ENCODE measurements at places on chromosomes 13 and 19.

DNA sequence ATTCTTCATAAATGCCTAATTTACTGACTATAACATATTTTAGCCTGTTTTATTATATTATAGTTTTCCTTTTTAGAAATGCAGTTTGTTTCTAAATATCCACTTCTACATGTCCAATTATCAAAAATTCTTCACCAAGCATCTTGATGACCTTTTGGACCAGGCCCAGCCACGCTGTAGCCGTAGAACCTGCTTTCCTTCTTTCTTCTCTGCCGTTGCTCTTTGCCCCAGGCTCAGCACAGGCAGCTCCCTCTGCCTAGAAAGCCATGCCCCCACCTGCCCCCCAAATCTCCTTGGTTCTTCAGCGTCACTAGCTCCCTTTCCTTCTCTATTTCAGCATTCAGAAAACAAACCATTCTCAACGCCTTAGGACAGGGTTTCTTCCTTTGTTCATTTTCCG, 65.4 kb downstream of the ESD start:
- no peak for DNase-seq

DNA sequence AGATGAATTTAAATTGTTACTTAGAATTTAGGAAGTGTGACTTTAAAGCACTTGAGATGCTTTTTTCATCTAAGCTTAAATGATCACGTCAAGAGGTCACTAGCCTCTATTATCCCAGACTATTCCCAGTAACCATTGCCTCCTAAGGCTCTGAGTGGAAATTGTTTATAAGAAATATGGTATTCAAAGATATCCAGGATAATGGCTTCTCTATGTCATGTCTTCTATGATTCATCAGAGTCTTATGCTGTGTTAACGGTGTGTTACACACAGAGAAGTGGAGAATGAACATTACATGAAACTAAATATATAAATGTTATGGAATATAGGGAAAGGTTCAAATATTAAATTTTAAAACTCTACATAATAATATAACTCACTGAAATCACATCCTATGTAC, 79.8 kb upstream of the NBEA start:
- DNase-seq = no peak

GRCh38 chr13:110628477-110628793, 13.1 kb downstream of the NAXD start:
- DNase-seq = no peak

DNA sequence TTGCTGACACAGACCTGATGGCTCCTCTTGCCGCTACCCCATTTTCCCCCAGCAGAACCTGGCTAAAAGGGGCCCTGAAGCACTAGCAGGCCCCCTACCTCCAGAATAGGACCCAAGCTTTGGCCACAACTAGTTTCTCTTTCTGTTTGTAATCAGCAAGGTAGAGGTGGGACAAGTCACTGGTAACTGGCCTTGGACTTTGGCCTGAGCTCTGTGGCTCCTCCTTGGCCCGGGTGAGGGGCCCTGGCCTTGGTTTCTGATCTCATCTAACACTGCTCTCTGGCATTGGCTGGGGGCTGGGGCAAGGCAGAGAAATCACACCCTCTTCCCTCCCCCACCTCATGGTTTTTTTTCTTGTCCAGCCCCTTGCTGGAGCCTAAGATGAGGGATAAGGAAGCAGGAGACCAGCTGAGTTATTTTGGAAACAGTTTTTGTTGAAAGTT, 2.1 kb downstream of the CALM3 start:
- DNase-seq = no peak

DNA sequence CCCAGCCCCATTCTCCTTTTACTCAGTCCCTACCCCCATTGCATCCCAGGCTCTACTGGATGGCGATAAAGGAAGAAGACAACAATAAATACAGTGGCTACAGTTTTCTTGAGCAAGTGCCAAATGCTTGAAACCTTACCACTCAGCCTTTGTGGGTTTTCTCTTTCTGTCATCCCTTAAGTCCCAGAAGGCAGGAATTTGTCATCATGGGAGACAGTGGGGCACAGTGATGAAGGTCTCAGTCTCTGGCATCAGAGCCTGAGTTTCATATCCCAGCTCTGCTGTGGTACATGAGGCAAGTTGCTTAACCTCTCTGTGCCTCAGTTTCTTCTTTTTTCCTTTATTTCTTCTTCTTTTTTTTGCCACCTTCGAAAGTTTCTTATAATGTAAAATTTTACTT, 5.1 kb upstream of the COMP start:
- no peak for DNase-seq

DNA sequence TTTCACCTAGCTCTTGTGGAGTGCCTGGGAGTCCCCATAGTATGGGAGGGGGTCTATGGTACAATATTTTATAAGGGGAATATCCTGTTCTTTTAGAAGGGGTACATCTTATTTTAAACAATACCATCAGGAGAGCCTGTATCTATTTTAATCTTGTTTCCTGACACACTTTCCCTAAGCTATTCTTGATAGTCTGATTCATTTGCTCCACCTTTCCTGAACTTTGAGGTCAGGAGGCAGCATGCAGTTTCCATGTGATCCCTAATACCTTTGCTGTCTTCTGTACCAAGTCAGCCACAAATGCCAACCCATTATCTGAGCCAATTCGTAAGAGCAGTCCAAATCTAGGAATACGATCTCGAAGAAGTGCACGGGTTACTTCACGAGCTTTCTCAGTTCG, 86.2 kb downstream of the SLC25A15 start:
- DNase-seq = no peak

All from HEK293T (cell line).